NCI-H1694 treated with DMSO at 0.1 percent for 48 hours (cell line): ENCODE measurements at places on chromosomes 16 and 17.

DNA sequence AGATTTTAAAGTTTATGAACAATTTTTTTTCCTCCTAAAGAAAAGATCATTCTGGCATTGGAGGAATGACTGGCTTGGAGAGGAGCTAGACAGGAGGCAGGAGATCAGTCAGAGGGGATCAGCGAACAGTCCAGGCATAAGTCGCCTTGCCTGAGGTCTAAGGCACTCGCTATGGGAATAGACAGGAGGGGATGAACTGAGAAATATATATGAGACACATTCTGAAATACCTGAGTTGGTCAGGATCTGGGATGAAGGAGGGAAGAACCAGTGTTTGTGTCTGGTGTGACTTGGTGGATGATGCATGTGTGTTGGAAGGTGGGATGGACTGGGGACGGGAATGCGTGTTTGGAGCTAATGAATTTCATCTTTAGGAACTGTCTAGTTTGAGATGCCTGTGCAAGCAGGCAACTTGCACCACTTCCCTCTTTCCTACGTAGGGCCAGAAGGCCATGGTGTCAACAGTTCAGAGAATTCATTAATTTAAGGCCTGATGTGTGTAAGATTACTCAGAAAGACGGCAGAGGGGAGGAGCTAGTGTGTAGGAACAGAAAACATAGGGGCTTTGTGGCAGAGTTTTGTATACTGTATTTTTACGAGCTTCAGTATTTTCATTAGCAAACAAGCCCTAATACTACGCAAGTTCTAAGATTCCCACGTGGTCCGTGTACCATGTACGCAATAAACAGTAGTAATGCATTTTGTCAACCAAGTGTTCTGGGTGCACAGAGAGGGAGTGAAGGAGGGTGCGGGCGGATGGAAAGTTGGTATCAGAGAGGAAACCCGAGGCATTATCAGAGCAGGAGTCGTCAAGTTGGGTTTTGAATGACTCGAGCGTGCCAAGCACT, 825 bp downstream of the HEATR6 start:
- DNase-seq = no peak

- DNase-seq = no peak
These were observed 190.9 kb downstream of the WWOX start for GRCh38 chr16:78290395-78290794.

- DNase-seq = no peak
These were observed 210.2 kb downstream of the KATNIP start for GRCh38 chr16:27759967-27760788.

GRCh38 chr16:68884401-68884800, 41.1 kb downstream of the TANGO6 start:
- no peak for DNase-seq

- no peak for DNase-seq
These were observed 772 bp upstream of the SHISA6 start for GRCh38 chr17:11240041-11240840.

DNA sequence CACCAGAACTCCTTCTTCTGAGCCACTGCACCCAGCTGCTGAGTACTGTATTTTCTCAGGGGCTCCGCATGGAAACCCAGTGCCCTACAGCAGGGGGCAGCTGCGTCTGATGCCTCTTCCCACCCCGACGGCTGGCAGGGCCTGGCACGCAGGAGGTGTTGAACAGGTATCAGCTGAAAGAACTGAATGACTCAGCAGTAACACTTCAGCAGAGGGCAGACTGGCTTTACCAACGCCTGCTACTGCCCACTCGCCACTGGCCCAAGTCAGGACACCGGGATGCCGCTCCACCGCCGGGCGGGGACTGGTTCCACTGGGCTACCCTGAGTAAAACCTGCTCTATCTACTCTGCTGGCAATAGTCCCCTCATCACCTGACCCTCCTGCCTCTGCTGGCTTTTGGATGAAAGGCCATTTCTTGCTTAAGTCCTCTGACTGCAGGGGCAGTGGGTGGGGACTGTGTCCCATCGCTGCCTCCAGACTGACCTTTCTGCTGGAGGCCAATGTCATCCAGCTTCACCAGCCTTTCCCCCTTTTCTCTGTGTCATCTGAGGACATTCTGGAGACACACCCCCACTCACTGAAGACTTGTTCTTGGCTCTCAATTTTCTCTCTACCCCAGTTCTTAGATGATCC, 100.4 kb upstream of the FA2H start:
- DNase-seq = no peak

- DNase-seq = no peak
These were observed 29.9 kb downstream of the MIS12 start for GRCh38 chr17:5516060-5516792.

GRCh38 chr16:85648805-85649204, 35.7 kb downstream of the GSE1 start:
- DNase-seq = no peak

DNA sequence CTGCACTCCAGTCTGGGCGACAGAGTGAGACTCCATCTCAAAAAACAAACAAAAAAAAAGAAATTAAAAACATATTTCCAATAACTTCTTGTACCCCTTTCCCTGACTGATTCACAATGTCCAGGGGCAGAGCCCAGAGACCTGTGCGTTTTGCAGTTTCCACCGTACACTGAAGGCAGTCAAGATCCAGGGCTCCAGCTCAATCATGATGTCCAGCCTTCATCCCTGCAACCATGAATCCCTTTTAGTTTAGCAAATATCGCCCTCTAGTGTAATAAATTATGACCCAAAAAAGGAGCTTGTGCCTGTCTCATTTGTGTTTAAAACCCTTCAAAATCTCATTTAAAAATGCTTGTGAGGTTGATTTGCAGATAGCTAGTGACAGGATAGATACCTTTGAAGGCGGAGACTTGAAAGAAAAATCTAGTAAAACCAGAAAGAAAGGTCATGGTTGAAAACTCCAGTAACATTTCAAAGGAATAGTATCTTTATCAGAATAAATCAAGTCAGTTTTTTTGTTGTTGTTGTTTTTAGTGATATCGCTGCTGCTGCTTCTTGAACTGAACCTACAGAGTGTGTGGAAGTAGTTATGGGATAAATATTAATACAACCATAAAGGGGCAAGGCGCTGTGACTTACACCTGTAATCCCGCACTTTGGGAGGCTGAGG, 3.7 kb upstream of the ERN1 start:
- peak; percentile 78 for DNase-seq

- DNase-seq = no peak
These were observed 2.2 kb downstream of the TFAP4 start for GRCh38 chr16:4270595-4270994.

GRCh38 chr17:39700148-39700987, 504 bp downstream of the ERBB2 start:
- DNase-seq = no peak

- no peak for DNase-seq
These were observed 37.2 kb upstream of the ULK2 start for GRCh38 chr17:19904924-19905323.

GRCh38 chr16:82655720-82656490, 29.1 kb downstream of the CDH13 start:
- DNase-seq = no peak

DNA sequence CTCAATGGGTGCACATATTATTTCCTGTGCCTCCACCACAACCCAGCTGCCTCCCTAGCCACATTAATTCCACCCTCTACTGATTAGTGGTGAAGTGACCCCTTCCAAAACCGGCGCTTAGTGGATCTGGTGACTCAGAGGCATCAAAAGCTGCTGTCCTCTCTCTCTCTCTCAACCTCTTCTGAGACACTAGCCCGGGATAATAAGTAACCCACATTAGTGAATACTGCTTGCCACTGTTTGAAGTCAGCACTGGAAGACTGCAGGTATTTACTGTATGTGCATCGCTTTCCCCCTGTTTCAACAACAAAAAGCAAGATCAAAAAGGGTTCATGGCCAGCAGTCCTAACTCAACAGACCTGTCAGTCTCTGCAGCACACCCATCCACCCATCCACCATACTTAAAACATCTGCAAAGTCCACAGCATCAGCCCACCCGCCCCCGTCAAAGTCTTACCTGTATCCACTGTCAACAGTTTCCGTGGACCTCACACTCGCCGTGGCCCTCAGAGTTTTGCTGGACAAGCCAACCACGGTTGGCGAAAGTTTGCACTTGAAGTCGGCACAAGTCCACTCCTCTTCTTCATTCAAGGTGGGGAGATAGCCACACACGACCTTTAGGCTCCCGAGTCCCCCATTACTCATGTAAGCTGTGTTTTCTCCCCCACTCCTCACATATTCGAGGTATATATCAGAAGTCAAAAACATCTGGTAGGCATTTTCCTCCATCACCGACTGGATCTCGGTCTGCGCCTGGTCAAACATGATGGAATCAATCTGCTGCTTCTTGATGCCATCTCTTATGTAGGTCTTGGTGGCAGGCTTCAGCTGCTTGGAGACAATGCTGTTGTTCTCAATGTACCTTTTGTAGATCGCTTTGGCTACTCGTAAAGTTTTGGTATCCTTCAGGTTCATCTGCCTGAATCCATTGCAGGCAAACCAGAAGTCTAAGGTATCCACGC, 3.8 kb downstream of the AXIN2 start:
- DNase-seq = no peak

DNA sequence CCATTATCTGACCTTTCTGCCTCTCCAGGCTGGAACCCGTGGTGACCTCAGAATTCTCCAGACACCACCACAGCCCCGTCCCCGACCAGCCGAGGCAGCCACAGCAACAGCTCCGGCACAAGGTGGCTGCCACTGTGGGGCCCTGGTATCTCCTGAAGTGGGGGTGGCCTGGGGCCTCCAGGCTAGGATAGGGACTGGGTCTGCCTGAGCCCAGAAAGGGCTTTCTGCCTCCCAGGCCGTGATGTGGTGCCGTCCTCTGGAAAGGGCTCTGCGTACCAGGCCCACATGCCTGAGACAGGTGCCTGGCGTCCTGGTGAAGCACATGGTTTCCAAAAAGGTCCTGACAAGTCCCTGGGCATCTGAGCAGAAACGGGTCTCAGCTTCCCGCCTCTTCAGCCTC, 17.1 kb downstream of the FLYWCH1 start:
- no peak for DNase-seq

- no peak for DNase-seq
These were observed 6.5 kb upstream of the ORAI3 start for GRCh38 chr16:30942426-30942806.

GRCh38 chr17:37816950-37817349, 72.1 kb upstream of the HNF1B start:
- no peak for DNase-seq

DNA sequence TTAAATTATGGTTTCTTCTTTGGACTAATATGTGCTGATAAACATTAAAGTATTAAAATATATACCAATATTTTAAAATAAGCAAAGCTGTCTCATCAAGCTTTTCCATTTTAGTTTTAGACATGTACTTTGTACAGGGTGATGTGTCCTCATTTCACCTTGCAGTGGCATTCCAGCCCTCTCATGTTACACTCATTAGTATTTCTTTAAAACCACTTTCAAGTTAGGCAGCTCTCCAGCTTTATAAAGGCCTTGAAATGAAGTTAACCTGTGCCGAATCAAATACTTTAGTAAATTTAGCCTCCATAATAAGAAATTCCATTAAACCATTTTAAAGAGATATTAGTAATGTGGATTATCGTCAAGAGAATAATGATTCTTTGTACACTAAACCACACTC, 107.6 kb upstream of the HLF start:
- DNase-seq = peak; percentile 61

- DNase-seq = peak; percentile 12
These were observed 6.5 kb upstream of the DHX40 start for GRCh38 chr17:59558953-59559352.

DNA sequence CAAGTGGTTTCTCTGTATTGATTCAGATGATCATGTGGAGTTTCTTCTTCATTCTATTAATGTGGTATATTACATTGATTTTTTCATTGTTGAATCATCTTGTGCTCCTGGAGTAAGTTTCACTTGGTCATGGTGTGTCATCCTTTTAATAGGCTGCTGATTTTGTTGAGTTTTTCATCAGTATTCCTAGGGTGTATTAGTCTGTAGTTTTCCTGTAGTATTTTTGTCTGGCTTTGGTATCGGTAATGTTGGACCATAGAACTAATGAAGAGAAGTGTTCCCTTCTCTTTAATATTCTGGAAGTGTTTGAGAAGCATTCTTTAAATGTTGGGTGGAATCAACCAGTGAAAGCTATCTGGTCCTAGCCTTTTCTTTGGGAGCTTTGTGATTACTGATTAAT, 99.0 kb downstream of the OMG start:
- no peak for DNase-seq
